Stimulated activated CD4-positive, alpha-beta T cell treated with anti-CD3 and anti-CD28 coated beads, Interleukin-1b, Interleukin-23, amount 100 ng/mL, for 1 hour (primary cell): ENCODE measurements at places on chromosomes 5 and 9.

DNA sequence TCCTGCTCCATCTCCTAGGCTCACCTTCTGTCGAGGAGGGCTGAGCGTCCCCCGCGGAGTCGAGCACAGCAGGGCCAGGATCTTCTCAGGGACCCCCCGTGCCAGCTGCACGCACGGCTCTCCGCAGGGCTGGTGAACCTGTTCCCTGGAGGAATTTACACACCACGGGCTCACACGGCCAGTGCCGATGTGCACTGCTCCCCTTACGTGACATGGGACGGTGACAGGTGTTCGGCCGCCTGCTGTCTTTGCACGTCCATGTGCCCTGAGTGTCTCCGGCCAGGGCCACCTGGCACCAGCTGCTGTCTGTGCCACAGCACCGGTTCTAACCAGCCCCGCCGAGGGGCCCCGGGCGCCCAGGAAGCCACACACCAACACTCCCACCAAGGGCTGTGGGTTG lies 8.7 kb upstream of the AGPAT2 start:
- no peak for DNase-seq

DNA sequence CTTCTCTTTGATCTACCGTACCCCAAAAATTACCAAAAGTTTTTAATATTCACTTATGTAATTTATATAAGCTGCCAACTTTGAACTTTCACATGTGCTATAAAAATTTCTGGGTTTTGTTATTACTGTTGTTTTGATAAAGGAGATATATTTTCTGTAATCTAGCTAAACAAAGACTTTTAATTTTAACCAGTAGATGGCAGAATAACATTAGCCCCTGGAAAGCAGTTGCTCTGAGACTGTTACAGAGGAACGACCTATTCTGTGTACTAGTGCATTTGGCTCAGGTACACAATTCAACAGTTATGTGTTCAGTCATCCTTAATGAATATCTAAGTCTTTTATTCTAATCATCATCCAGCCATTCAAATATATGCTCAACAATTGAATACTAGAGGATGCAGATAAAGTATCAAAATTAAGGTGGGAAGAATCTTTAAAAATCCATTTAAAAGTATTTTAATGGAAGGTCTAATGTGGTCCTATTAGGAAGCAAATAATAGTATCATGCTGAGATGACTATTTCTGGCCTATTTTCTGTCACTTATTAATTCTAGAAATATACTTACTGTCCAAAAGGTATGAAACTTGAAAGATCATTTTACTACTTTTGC lies 8.6 kb downstream of the KLHL9 start:
- DNase-seq = no peak

GRCh38 chr9:206481-206880 lies 8.2 kb upstream of the DOCK8 start:
- DNase-seq = no peak

- DNase-seq = no peak
Observed at GRCh38 chr9:70988551-70988950, 132.9 kb downstream of the TRPM3 start.

DNA sequence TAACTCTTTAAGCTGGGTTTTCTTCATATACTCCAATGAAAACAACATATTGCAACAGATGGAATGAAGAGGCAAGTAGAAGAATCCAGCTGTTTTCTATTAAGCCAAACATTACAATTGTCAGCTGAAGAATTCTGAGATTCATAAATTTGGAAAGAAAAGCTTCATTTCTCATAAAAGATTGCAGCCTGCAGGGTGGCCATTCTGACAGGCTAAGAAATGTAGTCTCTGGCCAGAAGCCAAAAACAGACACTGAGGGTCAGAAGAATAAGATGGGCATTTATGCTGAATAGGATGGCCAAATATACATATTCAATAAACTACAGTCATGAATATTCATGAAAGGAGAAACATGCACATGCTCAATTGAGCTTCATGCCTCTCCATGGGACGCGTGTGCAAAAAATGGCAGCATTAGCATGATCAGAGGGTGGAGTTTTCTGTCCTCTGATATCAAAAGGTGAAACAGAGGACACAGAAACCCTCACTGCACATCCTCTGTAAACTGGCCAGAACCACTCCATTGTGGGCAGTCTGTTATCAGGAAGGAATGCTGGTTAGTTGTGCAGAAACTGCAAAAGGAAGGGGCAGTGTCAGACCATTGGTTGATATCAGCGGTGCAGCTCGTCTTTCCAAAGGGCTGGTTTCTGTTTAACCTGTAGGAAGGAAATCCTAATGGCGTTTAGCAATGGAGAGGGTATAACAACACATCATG lies 50.2 kb downstream of the FXN start:
- no peak for DNase-seq

- no peak for DNase-seq
Observed at GRCh38 chr5:9545136-9545991, 511 bp downstream of the SEMA5A start.

GRCh38 chr5:68214482-68215207 lies 911 bp upstream of the PIK3R1 start:
- no peak for DNase-seq

DNA sequence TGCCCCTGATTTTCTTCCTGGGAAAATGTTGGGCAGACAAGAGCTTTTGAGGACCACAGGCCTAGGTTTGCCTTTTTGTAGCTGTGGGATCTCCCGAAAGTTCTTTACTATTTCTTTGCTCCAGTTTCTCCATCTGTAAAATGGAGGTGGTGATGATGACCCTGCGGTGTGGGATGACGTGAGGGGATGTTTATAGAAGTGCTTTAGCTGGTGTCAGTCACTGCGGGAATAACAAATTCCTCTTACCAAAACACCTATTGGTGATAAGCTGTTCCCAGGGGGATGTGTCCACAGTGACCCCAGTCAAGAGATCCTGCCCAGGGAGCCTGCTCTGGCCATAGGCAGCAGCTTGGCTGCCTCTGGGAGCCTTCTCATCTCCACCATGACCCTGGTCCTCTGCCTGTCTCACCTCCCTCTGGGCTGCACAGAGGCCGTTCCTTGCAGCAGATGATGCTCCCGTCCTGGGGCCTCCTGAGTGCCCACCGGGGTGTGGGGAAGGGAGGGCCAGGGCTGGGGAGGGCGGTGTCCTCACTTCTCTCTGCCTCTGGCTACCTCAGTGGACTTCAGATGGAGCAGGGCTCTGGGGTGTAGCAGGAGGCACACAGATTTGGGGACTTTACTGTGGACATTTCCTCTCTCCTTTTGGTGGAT lies 77.2 kb downstream of the COL15A1 start:
- no peak for DNase-seq

DNA sequence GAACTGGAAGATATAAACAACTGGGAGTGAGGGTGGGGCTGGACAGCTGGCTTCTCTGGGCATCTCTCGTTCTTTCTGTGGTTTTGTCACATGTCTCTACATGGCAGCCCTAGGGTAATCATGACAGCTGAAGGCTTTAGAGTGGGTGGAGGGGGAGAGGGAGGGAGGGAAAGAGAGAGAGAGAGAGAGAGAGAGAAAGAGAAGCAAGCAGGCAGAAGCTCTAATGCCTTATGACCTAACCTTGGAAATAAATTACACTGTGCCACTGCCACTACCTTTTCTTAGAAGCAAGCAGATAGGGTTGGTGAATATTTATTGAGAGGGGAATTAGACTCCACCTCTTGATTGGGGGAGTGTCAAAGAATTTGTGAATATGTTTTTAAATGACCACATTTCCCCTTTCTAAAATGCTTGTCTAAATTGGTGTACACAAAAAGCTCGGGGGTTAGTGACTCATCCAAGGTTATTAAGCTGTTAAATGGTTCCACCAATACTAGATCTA lies 2.6 kb upstream of the DAPK1 start:
- no peak for DNase-seq

- DNase-seq = no peak
Observed at GRCh38 chr9:92947268-92948037, at the start of gene FGD3. TSS of gene FGD3 (plus strand) at chr9:92947523. CDS start at chr9:92976257, 28,734 bp downstream.

DNA sequence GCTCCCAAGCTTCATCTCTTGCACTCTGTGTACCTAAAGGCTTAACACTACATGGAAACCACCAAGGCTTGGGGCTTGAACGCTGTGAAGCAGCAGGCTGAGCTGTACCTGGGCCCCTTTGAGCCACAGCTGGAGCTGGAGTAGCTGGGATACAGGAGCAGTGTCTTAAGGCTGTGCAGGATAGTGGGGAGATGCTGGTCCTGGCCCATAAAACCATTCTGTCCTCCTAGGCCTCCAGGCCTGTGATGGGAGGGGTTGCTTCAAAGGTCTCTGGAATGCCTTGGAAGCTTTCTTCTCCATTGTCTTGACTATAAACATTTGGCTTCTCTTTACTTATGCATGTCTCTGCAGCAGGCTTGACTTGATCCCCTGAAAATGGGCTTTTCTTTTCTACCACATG lies 42.3 kb upstream of the DAPK1 start:
- DNase-seq = no peak

DNA sequence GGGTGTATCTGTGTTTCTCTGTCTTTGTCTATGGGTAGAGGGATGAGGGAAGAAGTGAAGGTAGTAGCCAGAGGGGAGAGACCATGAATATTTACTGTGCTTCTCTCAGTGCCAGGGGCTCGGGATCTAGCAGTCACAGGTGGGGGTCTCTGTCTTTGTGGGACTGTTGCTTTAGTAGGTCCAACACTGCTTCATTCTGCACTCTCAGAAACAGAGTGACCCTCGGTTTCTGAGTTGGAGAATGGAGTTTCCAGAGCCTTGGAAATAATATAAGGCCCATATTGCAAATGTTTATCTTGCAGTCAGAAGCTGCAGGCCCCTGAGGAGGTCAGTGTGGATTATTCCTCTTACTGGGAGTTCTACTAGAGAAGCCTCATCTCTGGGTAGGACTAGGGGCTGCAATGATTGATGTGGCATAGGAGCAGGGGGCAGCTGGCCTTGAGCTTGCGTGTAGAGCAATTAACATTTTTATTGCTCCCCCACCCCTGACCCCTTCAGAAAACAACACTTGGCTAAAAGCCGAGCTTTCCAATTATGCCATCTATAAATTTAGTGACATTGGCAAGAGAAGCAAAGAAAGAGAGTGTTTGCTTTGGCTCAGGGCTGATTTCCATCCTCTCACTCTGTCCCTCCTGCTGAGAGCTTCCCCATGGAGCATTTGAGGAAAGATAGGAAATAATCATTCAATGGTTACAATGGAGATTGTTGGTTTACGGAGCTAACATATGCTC lies 55.0 kb upstream of the TRPC7 start:
- DNase-seq = no peak

DNA sequence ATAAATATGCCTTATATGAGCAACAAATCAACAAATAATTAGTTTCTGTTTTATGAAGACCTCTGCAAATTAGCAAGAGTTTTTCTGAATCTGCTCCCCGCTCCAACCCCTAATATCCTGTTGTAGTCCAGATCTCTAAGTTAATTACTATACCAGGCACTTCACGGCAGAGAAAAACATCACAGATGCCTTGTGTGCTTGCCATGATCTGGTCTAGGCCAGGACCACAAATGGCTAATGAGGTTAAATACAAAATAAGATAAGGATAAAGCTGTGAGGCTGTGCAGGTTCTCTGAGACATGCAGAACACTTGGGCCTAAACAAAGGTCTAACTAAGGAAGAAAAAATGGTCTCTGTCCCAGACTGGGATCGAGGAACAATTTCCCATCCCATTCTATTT lies 150.8 kb downstream of the SLIT3 start:
- no peak for DNase-seq

GRCh38 chr9:131404987-131405386 lies 11.1 kb downstream of the PRRC2B start:
- no peak for DNase-seq

DNA sequence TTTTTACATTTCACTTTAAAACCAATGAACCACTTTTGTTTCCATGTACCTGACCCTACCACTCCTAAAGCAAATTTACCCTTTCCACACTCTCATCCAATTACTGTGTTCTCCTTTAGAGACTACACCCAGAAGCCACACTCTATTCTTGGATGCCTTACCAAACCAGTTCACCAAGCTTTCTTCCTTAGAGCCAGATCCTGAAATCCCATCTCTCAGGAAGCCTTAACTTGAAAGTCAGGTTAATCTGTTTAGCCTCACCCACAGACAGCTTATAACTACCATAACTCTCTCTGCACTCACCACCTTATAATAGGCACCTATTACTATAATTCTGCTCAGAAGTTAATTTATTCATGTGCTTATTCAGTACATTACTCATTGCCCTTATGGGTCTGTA lies 4.3 kb downstream of the CSNK1A1 start:
- no peak for DNase-seq

- DNase-seq = no peak
Observed at GRCh38 chr5:124310453-124310852, 436.0 kb downstream of the ZNF608 start.

- no peak for DNase-seq
Observed at GRCh38 chr9:90086101-90086511, 481.3 kb downstream of the GADD45G start.

DNA sequence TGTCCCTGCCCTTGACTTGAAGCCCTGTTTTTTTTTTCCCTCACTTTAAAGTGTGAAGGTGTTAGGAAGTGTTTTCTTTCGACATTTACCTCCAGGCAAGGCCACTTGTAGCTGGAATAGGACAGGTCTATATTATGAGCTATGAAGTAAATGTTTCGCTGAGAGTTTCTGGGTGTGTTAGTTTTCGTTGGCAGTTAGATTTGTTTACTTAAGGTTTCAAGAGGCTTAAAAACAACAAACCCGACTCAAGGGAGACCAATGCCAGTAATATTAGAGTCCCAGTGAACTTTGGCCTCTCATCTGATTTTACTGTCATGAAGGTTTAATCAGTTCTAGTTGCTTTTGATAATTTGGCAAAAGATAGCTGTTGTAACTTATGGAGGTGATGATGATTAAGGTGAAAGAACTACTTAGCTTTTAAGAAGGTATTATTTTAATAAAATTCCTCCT lies 25.2 kb downstream of the OCLN start:
- DNase-seq = no peak

- no peak for DNase-seq
Observed at GRCh38 chr5:96014395-96014794, 52.7 kb upstream of the ELL2 start.

GRCh38 chr5:155299386-155300005 lies 285.9 kb downstream of the KIF4B start:
- DNase-seq = no peak

- no peak for DNase-seq
Observed at GRCh38 chr9:71036501-71036900, 84.9 kb downstream of the TRPM3 start.

DNA sequence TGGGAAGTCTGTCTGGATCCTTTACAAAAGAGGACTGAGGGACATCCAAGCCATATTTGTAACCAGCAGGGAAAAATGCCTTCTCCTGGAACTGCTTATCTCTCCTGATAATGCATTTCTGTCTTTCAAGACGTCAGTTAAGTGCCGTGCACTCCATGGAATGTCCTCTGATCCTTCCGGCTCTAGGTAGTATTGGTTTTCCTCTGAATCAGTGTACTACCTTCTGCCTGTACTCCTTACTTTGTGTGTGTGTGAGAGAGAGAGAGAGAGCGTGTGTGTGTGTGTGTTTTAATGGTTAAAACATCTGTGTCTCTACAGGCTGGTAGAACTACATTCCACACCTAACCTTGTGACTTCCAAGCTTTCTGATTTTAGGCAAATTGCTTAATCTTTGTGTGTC lies 89.9 kb downstream of the PIP5K1B start:
- no peak for DNase-seq

- no peak for DNase-seq
Observed at GRCh38 chr5:100668511-100668910, 133.3 kb downstream of the FAM174A start.

- DNase-seq = no peak
Observed at GRCh38 chr9:37187292-37187691, 66.9 kb downstream of the ZCCHC7 start.
